ENCODE measurements at places on chromosomes 1 and 21.

- no peak for DNase-seq
Observed at GRCh38 chr1:75838079-75838478, 41.4 kb downstream of the MSH4 start.

- DNase-seq: no peak
Observed at GRCh38 chr1:2135441-2135841, 59.1 kb downstream of the FAAP20 start.

GRCh38 chr1:109361649-109362048, 36.1 kb downstream of the SORT1 start:
- DNase-seq: no peak

DNA sequence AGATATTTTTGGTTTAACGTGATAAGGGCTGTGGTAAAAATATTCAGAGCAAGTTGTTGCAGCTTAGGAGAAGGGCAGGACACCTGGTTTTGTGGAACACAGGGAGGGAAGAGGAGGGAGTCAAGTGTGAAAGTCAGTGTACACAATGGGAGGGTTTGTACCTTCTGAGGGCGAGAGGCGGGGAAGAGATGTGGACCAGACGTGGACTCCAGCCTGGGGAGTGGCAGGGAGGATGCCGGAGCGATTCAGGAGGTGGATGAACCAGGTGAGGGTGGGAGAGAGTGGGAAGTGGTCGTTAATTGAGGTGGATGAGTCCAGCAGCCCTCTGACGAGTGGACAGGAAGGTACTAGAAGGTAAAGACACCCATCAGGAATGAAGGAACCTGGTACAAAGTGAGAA, 52.2 kb upstream of the IRF2BP2 start:
- DNase-seq: no peak

DNA sequence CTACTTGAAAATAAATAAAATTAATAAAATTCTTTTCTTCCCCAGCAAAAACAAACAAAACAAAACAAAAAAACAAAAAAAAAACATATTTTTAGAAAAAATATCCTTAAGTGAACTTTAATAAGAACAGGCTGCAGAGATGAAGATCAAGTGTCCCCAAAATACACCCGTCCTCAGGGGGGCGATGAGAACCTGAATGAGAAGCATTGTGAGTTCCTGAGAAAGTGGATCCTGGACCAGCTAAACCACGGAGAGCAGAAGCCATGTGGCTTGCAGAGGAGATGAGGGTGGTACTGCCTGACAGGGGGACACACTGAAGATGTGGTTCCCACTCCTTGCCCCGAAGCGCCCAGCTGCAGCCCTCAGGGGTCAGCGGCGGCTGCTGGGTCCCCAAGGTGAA, 89.3 kb downstream of the ITPKB start:
- no peak for DNase-seq

GRCh38 chr1:48939042-48939441, 162.4 kb upstream of the BEND5 start:
- DNase-seq: no peak

DNA sequence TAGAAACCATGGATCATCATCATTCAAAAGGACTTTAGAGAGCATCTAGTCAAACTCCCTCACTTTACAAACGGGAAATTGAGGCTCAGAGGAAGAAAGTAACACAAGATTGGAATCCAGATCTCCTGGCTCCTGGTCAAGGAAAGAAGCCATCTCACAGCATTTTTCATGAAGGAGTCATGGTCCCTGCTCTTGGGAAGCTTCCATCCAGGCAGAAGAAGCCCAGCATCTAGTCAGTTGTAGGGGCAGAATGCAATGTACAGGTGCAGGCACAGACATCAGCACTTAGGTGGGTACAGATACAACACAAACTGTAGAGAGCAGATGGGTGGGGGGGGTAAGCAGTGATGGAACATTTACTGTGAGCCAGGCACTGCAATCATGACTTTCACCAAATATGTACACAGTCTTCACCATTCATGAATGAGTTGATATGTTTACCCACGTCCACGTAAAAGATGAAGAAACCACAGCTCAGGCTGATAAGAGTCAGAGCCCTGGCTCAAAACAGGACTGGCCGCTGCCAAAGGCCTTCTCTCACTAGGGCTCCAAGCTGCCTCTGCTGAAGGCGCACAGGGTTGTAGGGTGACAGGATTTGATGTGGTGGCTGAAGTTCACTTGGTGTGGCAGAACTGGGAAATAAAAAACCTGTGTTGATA, 44.0 kb downstream of the OPTC start:
- no peak for DNase-seq

- DNase-seq: no peak
Observed at GRCh38 chr1:215005078-215005477, 77.5 kb upstream of the KCNK2 start.

GRCh38 chr1:198620951-198621824, 17.7 kb upstream of the PTPRC start:
- no peak for DNase-seq

DNA sequence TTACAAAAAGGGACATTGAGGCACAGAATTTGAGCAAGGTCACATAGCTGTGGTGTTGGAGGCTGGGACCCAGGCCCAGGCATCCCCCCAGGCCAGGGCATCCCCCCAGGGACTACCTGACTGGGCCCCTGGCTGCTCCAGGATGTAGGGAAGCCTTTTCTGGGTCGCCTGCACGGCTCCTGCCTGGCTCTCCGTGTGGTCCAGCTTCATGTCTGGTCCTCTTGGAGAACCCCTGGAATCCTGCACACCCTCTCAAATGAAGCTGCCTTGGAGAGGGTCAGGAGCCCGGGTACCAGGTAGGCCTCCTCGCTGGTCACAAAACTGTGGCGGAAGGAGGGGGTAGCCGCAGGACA, 919 bp upstream of the CELSR2 start:
- no peak for DNase-seq

DNA sequence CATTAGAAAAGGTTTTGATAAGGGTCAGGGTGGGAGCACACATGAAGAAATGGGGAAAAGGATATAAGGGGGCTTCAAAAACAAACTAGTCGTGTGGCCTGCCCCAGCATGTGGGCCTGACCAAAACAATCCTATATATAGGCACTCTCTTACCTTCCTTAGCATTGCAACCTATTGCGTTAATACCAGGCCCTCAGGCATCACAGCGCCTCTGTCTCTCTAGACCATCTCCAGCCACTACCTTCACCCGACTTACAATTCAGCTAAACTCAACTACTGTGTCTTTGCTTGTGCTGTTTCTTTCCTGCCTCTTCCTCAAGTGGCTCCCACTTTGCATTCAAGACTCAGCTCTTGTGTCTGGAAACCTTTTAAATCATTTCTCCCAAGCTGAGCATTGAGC, 47.0 kb upstream of the GJA5 start:
- no peak for DNase-seq

GRCh38 chr1:17759114-17759513, 4.0 kb downstream of the ACTL8 start:
- no peak for DNase-seq

DNA sequence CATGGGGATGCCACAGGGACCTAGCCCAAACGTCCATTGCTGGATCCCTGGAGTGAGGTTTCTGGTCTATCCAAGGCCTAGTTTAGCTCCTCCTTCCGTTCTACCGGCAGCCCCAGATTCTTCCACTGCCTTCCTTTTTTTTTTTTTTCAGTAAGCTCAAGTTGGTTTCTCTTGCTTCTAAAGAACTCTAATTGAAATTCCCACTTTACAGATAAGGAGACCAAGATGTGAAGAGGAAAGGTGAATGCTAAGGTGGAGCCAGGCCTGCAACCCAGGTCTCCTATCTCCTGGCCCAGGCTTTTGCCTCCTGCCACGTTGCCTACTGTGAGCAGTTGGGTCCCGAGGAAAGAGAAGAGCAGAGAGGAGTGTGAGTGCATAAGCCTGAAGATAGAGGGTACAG, 31.5 kb upstream of the CLIC4 start:
- no peak for DNase-seq

- no peak for DNase-seq
Observed at GRCh38 chr21:31326522-31327242, 17.4 kb downstream of the TIAM1 start.

DNA sequence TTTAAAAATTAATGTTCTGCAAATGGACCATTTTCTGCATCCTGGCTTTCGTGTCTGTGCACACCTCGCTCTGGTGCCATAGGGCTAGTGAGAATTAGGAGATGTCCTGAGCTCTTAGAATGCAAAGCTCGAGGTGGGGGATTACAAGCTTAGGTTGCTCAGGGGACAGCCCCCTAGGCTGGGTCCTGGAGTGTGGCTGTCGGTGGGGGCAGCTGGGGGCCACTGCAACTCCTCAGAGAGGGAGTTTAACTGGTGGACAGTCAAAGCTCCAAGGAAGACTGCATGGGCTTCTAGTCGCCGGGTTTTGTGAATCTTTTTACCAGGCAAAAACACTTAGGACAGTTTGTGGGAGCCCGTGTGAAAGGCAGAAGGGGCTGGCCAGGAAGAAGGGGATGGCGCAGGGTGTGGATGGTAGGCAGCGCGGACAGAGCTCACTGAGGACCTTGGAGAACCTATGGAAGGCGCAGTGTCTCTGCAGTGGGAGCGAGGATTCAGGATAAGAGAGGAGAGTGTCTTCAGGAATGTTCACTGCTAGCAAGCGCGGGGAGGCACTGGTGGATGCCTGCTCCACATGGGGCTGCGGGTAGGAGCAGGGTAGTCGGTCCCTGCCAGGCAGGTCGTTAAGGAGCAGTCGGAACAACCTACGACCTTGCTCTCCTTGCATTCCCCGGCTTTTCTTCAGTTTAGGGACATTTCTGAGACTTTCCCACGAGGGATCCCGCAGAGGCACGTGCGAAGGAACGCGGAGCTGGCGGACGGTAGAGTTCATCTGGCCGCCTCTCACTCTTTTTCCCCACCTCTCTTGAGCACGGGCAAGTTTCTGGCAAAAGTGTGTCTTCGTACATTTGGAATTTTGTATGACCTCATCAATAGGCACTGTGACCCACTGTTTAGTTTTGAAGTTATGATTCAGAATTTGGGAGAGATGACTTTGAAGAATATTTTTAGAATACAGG, 12.9 kb upstream of the KCNE1 start:
- no peak for DNase-seq

- DNase-seq: no peak
Observed at GRCh38 chr1:192066202-192066601, 92.1 kb upstream of the RGS18 start.

DNA sequence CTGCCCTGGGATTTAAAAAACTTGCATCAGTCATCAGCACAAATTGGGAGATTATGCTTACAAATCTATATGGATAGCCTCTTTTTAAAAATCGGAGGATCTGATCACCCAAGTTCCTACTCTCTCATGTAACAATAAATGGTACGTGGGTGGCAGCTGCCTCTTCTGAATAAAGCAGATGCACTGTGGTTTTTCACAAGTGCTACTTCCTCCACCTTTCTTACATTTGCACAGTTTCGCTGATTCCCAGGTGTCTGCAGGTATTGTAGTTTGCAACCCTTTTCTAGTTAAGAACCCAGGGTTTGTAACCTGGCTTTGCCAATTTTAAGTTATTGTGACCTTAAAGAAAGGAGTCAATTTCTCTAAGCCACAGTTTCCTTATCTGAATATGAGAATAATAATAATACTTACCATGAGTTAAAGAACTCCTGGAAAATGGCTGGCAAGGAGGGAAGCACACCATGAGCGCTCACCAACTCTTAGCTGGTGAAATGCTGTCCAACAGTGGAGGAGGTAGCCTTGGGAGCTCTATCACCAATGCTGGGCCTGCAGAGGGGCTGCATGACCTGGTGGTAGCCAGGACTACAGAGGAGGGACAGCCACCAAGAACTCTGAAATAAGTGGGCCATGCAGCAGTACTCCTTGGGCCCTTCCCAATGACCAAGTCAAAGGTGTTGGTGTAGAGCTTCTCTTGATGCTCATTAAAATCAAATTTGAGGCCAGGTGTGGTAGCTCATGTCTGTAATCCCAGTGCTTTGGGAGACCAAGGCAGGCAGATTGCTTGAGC, 30.2 kb upstream of the KCNA2 start:
- no peak for DNase-seq

DNA sequence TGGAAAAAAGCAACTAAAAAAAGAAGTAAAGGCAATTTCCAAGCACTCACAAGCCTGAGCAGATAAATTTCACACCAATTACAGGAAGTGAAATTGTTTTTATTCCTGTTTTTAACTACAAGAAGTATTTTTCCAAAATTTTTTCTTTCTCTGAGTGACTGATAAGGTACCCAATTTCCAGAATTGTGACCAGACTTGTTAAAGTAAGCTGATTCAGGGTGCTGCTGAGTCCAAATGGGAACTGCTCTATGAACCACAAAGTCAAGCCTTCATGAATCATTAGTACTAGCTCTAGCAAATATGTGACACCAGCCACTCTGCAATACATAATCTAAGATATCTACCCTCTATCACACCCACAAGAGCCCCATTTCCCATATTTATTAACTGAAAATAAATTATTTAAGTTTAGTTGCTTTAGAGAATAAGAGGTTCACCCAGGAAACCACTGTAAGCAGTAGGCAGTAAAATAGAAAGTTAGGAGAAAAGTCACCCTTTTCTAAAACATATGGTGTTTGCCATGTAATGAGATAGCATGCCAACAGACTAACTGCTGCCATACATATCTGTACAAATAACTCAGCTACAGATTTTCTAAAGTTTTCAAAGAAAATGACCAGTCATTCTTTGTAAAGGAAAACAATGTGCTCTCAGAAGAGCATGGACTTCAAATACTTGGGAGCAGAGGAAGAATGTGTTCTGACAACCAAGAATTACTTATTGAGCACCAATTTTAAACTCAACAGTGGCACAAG, 43.1 kb upstream of the TNFSF18 start:
- no peak for DNase-seq

- no peak for DNase-seq
Observed at GRCh38 chr1:65422241-65423203, 2.1 kb downstream of the LEPR start.

DNA sequence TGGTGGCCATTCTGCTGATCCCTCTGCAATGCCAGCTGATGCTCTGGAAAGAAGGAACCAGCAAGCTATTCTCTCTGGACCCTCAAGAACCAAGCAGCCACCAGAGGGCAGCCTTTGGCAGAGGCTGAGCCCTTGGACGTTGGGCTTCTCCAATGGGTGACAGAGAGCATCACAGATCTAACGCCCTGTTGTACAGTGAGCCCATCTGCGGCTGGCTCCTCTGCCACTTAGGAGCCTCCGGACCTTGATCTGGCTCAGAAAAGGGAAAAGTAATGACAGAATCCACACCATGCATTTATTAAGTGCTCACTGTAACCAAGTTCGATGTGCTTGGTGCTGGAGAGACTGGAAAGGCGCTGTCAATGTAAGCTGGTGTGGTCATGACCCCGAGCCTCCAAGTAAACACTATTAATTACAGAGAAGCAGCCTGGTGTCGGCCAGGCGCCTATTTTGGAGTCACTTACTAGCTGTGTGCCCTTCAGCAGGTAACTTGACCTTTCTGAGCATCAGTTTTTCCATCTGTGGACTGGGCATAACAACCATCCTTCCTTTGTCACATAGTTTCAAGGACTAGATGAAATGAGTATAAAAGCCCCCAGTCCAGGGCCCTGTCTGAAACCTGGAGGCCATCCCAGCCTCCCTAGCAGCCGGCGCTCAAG, 34.9 kb downstream of the ECE1 start:
- no peak for DNase-seq

DNA sequence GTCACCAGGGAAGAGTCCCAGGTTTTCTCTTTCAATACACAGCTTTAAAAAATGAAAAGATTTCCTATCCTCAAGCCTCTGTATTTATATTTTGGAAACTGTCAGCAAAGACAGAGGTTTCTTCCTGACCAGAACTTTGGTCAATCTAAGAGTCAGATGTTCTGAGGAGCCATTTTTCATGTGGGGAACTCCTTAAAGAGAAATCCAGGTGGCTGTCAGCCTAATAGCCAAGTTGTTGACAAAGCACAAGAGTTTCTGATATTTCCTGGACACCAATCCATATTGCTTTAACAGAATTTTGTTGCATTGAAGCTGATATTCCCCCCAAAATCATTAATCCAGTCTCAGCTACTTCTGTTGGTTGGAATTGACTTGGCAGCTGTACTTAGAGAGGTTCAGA, 318.6 kb upstream of the NFIA start:
- no peak for DNase-seq

All from cortex of kidney (tissue), 1 donor.